ENCODE measurements at places on chromosomes 11 and 22.

DNA sequence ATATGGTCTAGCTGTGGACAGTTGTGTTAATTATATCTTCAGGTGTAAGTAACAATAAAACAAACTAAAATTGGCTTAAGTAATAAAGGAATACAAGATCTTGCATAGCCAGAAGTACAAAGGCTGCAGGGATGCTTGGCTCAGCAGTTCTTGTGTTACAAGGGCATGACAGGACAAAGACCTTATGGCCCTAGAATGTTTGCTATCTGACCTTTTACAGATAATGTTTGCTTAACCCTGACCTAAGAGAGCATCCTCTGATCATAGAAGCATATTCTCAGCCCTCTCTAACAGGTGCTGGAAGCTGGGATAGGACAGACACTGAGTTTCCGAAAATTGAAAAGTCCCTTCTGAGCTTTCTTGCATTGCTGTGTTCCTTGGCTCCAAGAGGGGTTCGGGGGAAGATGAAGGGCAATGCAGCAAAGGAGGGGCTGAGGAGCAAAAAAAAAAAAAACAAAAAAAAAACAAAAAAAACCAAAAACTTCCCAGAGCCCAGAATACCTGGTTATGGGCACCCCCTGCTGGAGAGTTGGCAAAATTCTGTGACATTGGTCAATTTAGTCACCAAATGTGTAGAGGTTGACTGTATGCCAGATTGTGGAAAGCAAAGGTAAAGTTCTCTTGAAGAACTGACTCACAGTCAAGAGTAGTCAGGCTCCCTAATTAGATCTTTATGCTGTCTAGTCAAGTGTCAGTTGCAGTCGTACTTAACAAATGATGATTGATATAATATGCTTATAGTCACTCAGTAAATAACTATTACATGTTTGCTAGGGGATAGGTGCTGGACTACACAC is 10.4 kb upstream of the HIKESHI start:
- DNase-seq = peak; percentile 58

DNA sequence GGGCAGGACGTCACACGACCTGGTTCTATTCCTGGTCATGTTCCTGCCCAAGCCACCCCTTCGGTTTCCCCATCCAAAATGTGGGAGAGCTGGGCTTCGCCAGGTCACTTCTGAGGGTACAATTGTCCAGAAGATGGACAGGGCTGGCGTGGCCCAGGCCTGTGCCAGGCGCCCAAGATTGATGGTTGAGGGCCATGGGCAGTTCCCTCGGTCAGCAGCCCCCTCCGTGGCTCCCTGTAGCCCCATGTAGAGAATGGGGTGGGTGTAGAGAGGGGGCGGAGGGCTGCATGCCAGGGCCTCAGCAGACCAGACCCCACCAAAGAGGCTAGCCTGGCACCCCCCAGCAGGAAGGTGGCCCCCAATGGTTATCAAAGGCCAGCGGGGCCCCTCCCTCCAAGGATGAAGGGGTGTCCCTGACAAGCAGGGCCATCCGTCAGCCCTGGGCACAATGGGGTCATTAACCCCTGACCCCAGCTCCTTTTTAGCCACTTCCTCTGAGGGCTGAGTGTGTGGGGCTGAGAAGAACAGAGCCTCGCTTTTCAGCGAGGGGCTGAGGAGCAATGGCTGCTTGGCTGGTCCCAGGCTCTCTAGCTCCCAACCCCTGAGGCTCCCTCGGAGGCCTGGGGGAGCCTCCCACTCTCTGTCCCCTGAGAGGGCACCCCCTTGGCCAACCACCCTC is 11.0 kb upstream of the PICK1 start:
- no peak for DNase-seq

DNA sequence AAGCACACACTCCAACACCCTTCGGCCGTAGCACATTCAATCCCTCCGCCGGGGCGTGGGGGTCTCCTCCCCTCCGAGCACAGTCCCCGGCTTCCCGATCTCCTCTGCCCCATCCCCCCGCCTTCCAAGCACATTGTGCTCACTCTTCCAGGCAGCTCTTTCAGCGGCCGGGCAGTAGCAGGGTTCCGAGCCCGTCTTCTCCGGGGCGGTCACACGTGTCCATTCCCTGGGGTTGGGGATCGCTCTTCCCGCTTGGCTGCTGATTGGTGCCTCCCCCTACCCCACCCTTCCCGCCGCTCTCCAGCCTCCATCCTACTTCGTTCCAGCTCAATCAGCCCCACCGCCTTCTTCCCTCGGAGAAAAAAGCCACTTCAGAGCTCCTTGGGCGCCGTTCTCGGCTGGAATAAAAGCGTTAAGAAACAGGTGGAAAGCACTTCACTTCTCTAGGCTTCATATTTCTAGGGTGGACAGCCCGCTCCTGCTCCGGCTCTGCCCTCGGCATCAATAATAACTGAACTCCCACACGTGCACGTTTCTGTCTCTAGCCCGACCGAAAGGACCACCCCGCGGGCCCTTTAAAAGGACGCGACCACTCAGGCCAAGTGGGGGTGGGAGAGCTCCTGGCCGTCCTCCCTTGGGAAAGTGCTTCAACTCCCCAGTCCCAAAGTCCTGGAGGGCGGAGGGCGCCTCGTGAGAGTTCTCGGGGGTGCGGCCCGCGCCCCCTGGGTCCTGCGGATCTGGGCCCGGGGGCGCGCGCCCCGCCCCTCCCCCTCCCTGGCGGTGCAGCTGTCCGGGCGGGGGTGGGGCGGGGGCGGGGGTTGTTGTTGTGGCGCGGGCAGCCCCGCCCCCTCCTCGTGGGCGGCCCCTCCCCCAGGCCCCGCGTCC is 464 bp upstream of the CECR2 start:
- no peak for DNase-seq

DNA sequence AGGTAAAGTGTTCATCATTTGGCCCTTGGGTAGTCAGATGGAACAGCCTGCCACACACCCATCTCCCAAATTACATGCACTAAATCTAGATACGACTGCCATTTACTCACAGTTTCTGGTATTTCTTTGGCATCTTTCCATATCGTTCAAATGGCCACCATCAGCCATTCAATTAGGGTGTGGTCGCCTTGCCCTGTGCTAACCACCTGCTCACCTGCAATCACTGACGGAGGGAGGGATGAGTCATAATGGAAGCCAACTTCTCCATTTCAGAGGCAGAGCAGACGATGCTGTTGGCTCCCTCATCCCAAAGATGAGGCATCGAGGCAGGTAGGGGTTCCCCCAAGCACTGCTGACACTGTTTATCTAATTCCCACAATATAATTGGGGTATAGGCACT is 14.6 kb downstream of the MS4A6A start:
- DNase-seq = no peak

- no peak for DNase-seq
Observed at GRCh38 chr11:1435820-1436467, 46.2 kb downstream of the BRSK2 start.

DNA sequence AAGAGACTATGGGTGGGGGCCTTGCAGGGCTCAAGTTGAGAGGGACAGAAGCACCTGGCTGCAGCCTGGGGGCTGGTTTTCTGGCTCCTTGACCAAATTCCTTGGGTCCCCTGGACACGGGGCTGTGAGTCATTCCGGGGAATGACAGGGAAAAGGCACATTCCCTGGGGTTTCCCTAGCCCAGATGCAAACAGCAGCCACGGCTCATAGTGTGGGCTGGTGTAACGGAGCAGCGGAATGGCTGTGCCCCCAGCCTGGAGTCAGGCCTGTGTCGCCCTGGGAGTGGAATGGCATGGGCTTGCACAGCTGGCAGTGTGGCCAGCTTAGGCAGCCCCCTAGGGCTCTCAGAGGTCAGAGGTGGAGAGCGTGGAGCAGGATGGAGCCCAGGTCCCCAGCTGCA is 77.6 kb upstream of the KCNQ1OT1 start:
- no peak for DNase-seq

DNA sequence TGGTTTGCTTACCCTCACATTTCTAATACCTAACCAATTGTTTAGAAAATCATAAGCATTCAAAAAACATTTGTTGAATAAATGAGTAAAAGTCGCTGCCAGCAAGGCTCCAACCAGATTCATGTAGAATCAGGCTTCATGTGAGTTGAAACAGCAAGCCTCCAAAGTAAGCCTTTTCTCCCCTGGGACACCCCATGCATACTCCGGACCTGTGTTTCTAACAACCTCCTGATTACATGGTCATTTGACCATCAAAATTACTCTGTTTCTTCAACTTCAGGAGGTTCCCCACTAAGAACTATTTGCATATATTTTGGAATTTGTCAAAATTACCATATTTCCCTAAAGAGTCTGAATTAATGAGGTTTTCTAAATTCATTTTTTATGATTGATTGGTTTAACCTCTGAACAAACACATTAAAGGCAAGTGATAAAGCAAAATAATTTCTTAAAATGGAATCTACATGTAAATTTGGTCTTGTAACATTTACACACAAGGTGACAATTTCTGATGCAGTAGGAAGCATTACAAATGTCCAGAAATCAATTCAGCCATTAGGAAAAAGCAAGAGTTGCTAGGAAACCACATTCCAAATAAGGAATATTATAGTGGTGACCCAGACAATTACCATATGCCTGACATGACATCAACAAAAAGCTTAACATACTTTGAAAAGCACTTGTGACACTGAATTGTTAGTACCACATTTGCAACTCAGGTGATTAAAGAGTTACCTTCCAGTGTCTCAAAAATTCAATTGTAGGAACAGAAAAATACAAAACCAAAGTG is 252.6 kb downstream of the GUCY1A2 start:
- DNase-seq = no peak

GRCh38 chr11:69732910-69733309 is 29.1 kb upstream of the FGF19 start:
- DNase-seq = no peak

DNA sequence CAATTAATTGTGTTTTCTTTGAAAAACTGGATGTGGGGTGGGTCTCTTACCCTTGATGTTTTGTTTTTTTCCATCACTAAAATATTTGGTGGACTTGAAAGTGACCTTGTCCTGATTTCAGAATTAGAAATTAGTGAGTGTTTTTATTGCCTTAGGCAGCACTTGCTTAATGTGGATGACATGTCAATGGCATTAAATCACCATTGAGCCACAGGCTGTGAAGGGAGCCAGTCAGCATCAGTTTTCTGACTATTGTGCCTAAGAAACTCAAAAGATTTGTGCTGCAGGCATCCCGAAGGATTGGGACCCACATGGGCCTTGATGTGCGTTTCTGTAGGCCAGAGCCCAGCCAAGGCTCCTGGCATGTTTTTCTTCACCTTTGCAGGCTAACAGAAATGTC is 53.8 kb downstream of the SWAP70 start:
- no peak for DNase-seq

Measured in activated T-helper 9 cell treated with anti-CD3 and anti-CD28 coated beads, Interleukin-2, amount 50 U/mL, for 16 hours (primary cell).